ENCODE measurements at places on chromosomes 5 and 9.

- peak; percentile 11 for DNase-seq
Measured at GRCh38 chr5:122129306-122129705, at the start of gene ZNF474. TSS of gene ZNF474 (plus strand) at chr5:122129546. CDS start at chr5:122151991, 22,445 bp downstream.

DNA sequence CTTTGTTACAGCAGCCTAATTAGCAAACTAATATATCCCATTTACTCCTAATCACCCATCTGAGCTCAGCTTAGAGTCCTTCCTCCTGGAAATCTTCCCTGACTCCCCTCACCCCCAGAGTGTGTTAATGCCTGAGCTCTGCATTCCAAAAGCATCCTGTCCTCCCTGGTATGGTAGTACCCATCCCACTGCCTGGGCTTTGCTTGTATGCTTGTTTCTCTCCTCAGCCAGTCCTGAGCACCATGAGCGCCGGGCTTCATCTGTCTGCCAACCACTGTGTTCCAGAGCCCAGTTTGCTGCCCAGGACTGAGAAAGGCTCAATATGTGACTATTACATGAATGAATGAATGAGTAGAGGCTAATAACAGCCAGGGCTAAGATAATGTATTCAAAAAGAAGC lies 272.4 kb downstream of the CDK5RAP2 start:
- peak; percentile 47 for DNase-seq

DNA sequence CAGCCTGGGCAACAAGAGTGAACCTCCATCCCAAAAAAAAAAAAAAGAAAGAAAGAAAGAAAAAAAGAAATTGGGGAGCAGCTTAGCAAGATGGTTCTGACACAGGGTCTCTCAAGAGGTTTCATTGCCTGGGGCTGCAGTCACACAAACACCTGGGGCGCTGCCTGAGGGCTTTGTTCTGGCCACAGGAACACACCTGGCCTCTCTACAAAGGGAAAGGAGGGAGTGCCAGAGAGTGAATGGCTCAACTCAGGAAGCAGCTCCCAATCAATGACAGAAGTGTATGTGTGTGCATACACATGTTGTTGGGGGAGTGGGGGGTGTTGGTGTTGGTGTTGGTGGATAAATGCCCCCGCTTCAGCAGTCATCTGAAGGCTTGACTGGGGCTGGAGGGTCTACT lies 32.4 kb upstream of the CTNNA1 start:
- no peak for DNase-seq

DNA sequence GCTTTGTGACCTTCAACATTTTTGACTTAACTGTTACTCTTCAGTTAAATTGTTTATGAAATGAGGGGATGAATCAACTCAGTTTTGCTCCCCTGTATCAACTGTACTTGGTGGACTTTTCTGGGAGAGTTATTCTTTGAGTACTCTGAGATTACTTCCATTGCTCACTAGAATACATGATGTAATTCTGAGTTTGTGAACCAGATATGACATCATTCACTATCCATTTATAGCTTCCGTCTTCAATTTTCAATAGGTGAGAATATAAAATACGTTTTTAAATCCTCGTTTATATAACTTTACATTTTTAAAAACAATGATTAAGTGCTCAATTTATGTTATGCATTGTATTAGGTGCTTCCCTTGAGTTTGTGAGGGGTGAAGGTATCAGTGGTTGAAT lies 71.0 kb downstream of the XRCC4 start:
- no peak for DNase-seq
